Stimulated activated CD4-positive, alpha-beta T cell treated with anti-CD3 and anti-CD28 coated beads, Interleukin-12 subunit alpha, Interleukin-12 subunit beta, amount 100 ng/mL, for 4 hours (primary cell): ENCODE measurements at places on chromosomes 2 and 18.

DNA sequence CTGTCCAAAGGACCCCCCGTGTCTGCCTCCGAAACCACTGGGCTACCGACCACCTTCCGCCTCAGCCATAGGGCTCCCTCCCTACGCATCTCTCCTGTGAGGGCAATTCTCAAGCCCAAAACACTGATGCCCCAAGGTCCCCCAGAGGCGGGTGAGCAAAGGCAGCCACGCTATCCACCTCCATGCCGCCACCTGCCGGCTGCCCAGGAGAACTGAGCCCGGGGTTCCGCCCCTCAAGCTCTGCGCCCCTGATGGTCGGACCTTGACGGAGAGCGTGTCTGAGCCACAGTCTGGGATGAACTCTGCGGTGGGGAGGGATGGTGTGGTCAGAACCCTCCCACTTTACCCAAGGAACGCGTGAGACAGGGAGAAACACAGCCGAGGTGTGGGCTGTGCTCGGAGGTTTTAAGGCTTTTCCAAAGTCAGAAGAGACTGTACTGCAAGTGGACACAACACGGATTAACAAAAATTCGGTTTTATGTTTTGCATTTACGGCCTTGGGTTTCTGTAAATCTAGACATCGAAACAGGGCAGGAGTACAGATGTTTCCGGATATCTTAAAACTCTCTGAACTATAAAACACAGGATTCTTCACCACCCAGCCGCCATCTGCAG, 114.1 kb downstream of the ZNF516 start:
- peak; percentile 16 for DNase-seq

DNA sequence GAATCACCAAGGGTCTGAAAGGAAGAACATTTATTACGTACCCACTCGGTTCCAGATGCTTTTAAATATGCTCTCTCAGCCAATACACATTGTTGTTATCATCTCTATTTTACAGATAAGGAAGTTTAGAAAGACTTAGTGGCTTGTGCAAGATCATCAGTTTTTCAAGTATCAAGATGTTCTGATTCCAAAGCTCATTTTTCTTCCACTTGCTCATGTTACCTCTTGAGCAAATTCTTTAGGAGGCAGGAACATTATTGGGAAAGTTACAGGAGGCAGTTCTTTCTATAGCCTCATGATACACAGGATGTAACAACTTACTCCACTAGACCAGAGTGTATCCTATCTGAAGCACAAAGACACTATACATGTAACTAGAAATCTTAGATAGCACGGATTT, 65.0 kb upstream of the MMADHC start:
- no peak for DNase-seq

DNA sequence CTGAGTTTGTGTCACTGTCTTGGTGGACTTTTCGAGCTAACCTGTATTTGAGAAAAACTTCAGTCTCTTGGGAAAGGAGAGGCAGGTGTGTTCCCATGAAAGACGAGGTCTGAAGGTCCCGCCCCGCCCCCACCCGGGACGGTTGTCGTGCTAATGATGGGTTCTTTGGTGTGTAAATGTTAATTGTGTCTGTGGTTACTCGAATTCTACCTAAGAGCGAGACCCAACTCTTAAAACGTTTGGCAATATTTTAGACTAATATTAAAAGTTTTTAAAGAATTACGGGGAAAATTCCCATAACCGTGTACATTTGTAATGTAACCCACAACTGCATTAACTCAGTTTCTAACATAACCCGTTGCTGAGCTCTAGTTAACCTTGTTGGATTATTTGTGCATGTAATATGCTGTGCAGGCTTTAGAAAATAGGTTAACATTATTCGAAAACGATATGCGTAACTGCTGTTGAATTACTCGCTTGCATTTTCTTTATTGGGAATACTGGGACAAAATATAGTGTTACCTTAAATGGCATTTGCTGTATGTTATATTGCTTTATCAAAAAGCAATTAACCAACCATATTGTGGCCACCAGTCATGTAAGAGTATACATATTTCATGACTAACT, 833 bp downstream of the EPB41L5 start:
- DNase-seq: peak; percentile 7

DNA sequence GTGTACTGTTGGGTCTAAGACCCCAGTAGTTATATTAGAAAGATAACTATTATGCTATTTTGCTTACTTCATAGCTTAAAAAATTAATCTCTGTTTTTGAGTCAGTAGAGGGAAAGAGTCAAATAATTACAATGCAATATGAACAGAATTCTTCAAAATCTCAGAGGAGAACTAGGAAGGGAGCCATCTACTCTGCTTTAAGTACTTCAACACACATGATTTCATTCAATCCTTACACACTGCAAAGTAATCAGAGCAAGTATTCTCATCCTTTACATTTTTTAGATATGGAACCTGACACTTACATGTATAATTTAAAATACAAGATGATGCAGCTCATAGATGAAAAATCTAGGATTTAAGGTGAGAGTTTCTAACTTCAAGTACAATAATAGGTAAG, 27.7 kb downstream of the COL5A2 start:
- no peak for DNase-seq

DNA sequence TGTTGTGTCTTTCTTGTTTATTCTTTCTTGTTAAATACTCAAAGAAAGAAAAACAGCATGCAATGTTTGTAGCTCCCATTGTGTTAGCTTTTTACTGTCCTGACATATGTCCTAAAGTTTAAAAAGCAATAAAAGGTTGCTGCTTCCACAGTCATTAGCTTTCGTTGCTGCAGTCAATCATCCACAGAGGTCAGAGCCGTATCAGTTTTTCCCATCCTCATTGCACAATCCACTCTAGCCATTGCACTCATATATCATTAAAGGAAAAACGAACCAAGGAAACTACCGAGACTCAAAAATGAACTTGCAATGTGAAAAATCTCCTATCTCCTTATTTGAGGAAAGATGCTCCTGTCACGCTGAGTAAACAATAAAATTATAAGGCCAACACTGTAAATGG, 954.1 kb downstream of the DPP10 start:
- DNase-seq: no peak
